ENCODE measurements at places on chromosomes 1 and 21.

- no peak for DNase-seq
Measured at GRCh38 chr1:64155278-64155677, 48.1 kb upstream of the UBE2U start.

DNA sequence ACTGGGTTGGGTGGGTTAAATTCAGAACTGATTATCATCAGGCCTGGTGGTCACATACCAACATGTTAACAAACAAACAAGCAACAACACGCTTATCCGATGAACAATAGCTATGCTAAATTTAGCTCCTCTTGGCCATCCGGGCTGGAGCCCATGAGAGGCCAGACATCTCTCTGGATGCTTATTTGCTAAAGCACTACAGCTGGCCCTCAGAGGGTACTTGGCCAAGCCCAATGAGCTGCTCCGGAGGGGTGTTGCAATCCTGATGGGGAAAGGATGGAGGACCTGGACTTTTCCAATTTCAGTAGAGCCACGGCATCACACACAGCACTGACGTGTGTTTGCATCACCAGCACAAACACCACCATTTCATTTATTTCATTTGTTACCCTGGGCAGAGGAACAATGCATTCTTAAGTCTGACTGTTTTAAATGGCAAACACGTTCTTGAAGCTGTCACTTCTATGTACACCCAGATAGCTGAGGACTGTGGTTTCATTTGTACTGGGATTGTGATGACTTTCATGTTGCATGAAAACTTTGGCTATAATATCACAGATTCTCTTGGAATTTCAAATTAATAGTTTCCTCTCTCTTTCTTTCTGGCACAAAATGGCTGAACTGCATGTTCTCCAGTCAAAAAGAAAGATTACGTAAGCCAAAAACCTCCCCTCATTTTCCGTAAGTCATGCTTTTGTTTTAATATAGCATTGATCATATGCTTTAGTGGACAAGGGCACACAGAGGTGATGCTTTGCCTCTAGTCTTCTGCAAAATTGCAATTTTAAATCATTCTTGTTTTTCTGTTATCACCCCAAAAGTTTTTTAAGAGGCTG, 359.8 kb upstream of the KAZN start:
- DNase-seq: no peak

- no peak for DNase-seq
Measured at GRCh38 chr1:244075247-244075722, 24.2 kb downstream of the ZBTB18 start.

DNA sequence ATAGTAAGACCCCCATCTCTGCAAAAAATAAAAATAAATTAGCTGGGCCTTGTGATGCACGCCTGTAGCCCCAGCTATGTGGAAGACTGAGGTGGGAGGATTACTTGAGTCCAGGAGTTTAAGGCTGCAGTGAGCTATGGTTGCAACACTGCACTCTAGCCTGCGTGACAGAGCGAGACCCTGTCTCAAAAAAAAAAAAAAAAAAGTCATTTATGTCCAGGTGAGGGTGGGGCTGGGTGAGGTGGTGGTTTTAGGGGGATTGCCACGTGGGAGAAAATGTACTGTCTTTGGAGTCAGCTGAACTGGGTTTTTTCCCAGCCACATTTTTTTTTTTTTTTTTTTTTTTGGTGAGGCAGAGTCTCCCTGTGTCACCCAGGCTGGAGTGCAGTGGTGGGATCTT, 6.7 kb downstream of the PIK3CD start:
- DNase-seq: no peak

DNA sequence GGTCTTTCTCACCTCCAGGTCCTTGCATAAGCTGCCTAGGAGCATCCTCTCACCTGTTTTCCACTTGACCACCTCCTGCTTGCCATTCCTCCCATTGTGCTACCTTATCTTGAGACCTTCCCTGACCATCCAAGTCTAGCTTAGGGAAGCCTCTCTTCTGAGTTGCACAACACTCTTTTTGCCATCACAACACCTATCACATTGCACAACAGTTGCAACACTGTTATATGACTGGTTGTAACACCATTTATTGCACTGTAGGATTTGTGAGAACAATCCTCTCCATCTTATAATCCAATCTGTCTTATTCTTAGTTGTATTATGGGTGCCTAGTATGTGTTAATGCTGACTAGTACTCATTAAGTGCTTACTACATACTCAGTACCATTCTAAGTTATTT, 488.7 kb downstream of the OMA1 start:
- no peak for DNase-seq

DNA sequence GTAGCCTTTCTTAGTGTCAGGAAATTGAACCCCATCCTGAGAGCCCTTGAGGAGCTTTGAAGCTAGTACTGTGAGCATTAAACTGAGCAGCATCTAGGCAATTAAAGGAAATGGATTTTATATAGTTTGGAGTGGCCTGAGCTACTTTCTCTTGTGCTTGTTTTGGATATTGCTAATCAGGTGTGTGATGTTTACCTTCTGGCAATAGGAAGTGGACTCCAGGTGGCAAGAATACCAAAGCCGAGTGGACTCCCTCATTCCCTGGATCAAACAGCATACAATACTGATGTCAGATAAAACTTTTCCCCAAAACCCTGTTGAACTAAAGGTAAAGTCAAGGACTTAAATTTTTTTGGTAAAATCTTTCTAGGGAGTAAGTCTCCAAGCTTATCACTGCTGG, 79.4 kb downstream of the MACF1 start:
- DNase-seq: no peak

DNA sequence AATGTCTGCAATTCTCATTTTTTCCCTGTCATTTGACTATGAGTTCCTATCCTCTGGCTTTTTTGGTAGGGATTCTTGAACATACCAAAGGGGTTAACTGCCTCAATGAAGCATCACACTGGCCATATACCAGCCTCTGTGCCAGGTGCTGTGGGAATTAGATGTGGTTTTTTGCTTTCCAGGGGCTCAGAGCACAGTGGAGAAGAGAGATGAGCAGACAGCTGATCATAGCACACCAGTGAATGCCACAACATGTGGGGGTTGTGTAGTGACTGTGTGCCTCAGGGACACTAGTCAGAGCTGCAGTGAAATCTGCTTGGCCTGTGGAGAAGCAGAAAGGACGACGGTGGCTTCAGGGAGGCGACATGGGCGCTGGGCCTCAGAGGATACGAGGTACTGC, 30.8 kb downstream of the HLX start:
- DNase-seq: no peak

DNA sequence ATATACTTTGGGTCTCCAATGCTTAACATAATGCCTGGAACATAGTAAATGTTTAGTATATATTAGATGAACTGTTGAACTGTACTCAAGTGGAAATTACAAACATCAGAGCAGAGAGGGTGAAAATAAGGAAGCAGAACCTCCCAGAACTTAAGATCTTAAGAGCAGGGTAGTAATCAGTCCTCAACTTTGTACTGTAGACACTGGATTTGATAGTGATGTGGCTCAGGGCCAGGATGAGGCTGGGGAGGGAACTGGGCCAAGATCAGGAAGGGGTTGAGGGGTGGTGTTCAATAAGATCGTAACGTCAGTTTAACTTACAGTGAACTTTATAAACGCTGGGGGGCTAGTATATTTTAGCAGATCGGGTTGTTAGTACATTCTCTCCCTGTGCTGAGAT, 15.4 kb downstream of the MPZL1 start:
- no peak for DNase-seq

DNA sequence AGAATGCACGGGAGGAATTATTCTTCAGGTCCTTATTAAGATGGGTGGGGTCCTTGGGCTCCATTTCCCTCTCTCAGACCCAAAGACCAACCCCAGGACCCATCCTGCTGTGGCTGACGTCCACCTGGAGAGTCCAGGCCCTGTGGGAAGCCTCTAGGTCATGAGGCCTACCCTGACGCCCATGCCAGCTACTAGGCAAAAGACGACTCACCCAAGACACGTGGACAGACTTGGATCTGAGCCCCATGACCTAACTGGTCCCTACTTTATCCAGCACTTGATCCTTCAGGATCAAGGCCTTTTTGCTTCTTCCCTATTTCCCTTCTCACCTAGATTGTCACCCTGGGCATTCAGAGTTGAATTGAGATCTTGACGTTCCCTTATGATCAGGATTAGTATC, 56.0 kb upstream of the CASZ1 start:
- no peak for DNase-seq

GRCh38 chr21:45084121-45084520, 9.7 kb downstream of the ADARB1 start:
- DNase-seq: no peak

DNA sequence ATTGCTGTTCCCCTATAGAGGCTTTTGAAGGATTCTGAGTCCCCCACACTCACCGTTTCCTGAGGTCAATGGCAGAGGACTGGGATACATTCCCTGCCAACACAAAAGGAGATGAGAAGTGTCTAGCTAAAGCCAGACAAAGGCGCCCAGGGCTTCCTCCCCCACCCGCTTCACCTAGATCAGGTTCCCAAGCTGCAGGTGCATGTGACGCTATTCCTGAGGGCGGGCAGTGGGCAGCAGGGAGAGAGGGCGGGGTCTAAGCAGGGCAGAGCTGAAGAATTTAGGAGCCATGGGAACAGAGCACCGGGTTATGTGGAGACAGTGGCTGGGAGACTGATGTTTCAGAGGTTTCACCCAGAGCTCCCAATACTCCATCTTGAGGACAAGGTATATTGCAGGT, 6.0 kb upstream of the ARHGEF2 start:
- no peak for DNase-seq

- DNase-seq: no peak
Measured at GRCh38 chr1:11643782-11644181, 10.4 kb downstream of the FBXO2 start.

- no peak for DNase-seq
Measured at GRCh38 chr21:43320526-43320925, 106.4 kb downstream of the SIK1 start.

GRCh38 chr1:67029472-67029871, 24.5 kb downstream of the SLC35D1 start:
- DNase-seq: no peak

GRCh38 chr1:247390116-247390791, 25.7 kb upstream of the NLRP3 start:
- peak; percentile 58 for DNase-seq

GRCh38 chr1:17273096-17273495, 24.2 kb downstream of the PADI3 start:
- no peak for DNase-seq

- no peak for DNase-seq
Measured at GRCh38 chr1:204077979-204078696, 5.2 kb downstream of the SOX13 start.

GRCh38 chr1:64090436-64090835, 113.0 kb upstream of the UBE2U start:
- DNase-seq: no peak

DNA sequence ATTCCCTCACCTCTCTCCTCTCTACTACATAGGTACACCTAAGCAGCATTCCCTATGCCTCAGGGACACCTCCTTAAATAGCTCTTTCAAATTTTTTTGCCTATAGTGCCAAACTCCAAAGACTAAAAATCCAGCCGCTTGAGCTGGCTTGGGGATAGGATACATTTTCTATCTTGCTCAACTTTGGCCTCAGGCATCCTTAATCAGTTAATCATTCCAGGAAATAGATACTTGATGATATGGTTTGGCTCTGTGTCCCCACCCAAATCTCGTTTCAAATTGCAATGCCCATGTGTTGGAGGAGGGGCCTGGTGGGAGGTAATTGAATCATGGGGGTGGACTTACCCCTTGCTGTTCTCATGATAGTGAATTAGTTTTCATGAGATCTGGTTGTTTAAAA, 11.4 kb upstream of the PHGDH start:
- DNase-seq: no peak

DNA sequence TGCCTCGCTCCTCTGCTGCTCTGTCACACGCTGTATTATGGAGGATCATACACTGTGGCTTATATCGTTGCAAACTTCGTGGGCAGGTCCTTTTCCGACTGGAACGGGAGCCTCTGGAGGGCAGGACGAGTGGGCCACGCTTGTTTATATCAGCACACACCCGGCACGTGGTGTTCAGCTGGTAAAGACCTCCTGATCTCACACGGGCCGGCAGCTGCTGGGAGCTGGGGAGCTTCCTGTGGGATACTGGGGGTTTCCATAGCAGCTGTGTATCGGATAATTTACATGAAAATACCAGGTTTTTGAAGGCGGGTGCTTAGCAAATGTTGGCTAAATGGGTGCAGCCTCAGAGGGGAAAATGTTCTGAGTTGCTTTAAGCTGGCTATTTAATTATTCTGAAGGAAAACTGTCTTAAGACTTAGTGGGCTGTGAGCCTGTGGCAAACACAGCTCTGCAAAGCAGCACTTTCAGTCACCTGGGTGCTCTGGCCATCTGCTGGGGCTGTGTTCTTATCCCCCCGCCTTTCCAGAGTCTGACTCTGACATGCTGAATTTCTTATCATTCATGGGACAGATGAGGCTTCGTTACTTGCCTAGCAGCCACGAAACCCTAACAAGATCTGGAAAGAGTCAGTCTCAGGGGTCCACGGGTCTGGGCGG, 103.6 kb upstream of the GCLM start:
- no peak for DNase-seq

DNA sequence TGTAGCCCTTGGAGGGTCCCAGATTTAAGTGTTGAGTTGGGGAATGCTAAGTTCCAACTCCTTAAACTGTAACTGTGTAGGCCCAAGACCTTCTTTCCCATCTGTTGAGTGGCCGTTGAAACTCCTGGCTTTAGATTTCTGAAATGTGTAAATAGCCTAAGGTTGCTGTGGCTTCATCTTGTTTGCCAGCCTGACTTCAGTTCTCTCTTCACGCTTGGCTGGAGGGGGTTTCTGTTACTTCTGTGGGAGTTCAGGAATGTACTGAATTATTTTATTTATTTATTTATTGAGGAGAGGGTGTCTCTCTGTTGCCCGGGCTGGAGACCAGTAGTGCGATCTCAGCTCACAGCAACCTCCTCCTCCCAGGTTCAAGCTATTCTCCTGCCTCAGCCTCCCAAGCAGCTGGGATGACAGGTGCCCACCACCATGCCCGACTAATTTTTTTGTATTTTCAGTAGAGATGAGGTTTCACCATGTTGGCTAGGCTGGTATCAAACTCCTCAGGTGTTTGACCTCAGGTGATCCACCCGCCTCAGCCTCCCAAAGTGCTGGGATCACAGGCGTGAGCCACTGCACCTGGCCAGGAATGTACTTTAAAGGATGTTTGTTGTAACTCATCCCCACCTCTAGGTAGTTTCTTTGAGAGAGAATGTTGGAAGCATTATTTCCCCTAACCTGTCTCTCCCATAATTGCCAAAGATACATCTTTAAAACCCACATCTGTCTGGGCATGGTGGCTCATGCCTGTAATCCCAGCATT, 5.9 kb downstream of the TTC39A start:
- no peak for DNase-seq

DNA sequence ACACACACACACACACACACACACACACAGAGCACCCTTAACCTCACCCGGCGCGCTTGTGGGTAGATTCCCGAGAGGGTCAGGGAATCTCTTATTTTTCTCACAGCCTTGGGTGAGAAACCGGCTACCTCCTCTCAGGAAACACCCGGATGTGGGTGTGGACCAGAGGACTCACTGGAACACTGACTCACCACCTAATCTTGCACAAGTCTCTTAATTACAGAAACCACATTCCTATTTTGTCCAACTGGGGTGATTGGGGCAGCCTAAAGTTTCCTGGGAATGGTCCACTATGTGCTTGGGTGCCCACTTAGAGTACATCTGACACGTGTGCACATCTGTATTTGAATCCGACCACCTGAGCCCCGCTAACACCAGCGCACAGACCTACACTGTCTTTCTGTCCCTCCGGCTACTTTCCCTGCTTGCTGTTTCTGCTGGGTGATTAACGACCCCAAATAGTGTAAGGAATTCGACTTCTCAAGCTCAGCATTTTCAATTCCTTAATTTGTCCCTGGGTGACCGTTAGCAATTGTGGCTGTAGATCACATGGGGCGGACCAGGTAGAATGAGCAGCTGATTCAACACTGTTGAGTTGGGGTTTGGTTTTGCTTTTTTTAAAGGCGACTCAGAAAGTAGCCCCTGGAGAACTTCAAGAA, 14.0 kb upstream of the TBX15 start:
- no peak for DNase-seq

- DNase-seq: no peak
Measured at GRCh38 chr1:156750711-156751450, 594 bp downstream of the HDGF start.

Measured in stimulated activated CD8-positive, alpha-beta memory T cell treated with anti-CD3 and anti-CD28 coated beads, Interleukin-7, amount 100 ng/mL, for 1 hour (primary cell).